Esophagus squamous epithelium (tissue), 5 donors: ENCODE measurements at places on chromosomes 3 and 15.

GRCh38 chr3:53588122-53588521 is 93.7 kb downstream of the CACNA1D start:
- DNase-seq: no peak

DNA sequence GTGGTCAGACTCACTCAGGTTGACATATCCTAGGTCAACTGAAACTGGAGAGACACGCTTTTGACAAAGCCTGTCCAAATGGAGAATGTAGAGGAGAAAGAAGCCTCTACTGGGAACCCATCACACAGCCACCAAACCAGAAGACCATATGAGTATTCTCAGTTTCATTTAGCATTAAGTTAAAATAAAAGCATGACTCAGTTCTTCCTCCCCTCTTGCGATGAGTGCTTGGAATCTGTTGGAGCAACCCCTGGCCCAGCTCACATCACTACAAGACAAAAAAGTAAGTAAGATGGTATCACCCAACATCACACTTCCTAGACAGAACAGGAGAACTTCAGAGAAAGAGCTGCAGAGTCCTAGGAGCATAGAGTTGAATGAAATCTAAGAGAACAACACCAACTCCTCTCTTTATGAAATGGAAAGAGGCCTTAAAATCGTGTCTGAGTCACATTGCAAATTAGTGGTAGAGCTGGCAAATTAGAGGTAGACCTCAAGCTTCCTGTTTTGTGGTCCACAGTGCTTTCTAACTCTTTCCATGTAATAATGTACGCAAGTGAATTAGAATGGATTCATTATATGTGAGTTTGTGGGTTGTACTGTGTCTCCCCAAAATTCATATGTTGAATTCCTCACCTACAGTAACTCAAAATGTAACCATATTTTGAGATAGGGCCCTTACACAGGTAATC is 51.2 kb downstream of the FGF12 start:
- DNase-seq: no peak

DNA sequence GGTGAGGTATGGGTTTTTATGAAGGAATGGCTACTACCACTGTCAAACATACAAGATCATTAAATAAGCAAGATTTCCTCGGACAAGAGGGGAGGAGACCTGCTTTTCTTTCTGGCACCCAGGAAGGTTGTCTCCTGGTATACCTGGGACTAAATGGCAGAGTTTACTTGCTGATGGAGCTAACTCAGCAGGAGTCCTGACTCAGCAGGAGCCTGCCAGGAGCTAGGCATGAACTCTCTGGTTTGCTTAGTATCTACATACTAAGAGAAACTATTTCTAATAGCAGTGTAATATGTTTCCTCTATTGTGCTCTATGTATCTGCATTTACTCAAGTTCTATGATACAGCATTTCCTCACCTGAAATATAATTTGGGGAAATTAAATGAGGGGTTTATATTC is 404.2 kb downstream of the RSL24D1 start:
- no peak for DNase-seq

- no peak for DNase-seq
These were observed 542.3 kb upstream of the ROBO2 start for GRCh38 chr3:76497636-76498035.

GRCh38 chr3:73739791-73740453 is 115.2 kb upstream of the PDZRN3 start:
- DNase-seq: no peak

- DNase-seq: no peak
These were observed 33.3 kb upstream of the PAQR5 start for GRCh38 chr15:69265347-69265955.

DNA sequence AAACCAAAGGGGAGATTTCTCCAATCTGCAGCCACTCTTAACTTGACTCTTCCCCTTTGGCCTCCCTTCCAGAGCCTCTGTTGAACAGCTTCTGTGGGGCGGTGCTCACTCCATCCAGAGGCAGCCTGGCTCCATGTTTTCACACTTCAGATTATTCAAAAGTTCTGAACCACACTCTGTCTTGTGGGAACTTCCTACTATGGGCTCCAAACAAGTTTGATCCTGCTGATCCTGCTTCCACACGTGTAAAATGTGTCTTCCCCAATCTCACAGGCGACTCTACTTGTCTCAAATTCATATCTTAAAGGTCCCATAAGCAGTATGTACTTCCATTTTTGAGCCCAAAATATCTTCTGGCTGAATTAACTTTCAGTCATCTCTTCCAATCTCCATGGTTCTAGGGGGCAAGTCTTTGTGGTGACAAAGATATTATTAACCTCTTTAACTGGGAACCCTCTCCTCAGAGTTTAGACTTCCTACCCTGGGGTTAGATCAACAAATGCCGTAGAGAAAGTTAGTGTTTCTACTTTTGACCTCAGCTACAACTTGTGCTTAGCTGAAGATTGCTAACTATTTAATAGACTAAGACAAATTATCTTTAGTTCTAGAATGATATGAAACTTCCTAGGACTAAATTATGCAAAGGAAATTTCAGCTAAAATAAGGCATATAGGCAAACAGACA is 176.3 kb upstream of the BCL6 start:
- no peak for DNase-seq

DNA sequence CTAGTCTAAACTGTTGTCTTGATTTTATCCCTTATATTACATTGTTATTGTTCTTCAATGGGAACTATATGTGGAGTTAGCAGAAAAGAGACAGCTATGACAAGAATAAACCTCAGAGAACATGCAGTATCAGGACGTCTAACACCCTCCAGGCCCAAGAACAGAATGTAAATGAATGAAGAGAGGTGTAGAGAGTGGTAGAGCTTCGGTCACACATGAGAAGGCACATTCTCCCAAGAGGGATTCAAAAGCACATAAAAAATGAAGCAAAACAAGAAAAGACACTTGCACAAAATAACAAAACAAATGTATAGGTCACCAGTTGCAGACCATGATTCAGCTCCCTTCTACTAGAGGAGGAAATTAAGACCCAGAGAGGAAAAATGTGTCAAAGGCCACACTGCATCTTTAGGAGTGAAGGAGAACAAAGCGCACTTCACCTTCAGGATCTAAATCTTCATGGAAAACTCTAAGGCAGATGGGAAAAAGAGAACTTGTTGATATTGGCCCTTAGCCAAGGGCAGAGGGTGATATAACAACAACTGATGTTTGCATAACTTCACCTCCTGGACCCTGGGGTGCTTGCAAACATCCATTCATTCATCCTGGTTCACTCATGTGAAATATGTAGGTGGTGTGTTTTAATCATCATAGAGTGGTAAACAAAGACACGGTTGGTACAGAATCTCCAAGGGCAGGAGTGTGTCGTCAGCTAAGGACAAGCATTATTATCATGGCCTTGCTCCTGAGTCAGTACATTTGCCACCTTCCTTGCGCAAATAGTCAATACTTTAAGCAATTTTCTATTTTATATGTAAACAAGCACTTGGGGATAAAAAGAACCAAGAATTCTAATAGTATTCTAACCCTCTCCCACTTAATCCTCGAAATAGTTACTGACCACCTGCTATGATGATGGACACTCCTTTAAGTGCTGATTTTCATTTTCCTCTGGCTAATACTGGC is 8.8 kb downstream of the NEK10 start:
- DNase-seq: no peak

- no peak for DNase-seq
These were observed 63.2 kb downstream of the PXYLP1 start for GRCh38 chr3:141294848-141295247.

DNA sequence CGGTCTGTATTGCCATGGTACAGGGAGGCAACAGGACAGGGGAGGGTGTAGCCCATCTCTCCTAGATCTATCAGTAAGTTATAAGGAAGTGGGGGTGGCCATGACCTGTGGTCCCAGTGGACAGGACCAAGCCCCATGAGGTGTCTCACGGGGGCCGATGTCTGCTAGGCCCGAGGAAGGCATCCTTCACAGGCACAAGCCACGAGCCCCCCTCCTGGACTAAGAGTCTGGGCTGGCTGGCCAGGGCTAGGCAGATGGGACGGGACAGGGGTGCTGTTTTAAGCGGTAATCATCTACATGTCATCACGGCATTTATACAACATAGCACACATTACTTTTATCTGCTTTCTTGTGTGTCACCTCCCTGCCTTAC is 2.6 kb upstream of the TBC1D2B start:
- no peak for DNase-seq
